ENCODE measurements at places on chromosomes 3 and 15.

GRCh38 chr15:28273468-28273867, 48.5 kb downstream of the HERC2 start:
- no peak for DNase-seq

GRCh38 chr3:63478990-63479660, 173.3 kb upstream of the SNTN start:
- DNase-seq: no peak

GRCh38 chr3:108673988-108674661, 83.1 kb downstream of the RETNLB start:
- DNase-seq: no peak

GRCh38 chr3:113147681-113148261, 63.6 kb upstream of the BOC start:
- DNase-seq: no peak

- peak; percentile 63 for DNase-seq
Observed at GRCh38 chr3:27681249-27681748, 40.8 kb downstream of the EOMES start.

GRCh38 chr3:184129012-184129411, 6.1 kb upstream of the EIF2B5 start:
- no peak for DNase-seq

DNA sequence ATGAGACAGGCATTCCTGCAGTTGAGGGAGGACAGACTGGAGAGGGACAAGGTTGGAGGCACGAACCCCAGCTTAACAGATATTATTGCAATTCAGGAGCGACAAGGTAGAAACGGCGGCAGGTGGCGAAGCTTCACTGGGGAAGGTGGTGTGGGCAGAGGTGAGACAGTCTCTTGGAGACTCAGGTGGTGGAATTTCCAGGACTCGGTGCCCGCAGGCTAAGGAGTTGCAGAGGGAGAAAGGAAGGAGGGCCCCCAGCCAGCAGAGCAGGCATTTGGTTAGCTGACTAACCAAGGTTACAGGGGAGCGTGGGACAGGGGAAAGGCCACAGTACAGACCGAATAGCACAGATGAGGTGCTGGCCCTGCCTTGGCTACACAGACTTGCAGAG, 3.0 kb downstream of the FAM174B start:
- DNase-seq: no peak

Measured in amniotic stem cell (primary cell).